ENCODE measurements at places on chromosomes 7 and 10. TPM values are rescaled to one million over a fixed set of nuclear protein-coding genes. Genes with fewer than 3 reads are reported as not detected.

The SPDYE1 gene
- total RNA-seq, result not detected

The STEAP4 gene
- not detected for total RNA-seq

The UCMA gene
- not detected for total RNA-seq

The ITIH2 gene
- total RNA-seq, result not detected

The PKD2L1 gene
- not detected for total RNA-seq

GRCh38 chr7:17033245-17033644 lies 151.5 kb upstream of the AGR3 start:
- DNase-seq, result no peak
